A673 (cell line): ENCODE measurements at places on chromosomes 2 and 18.

DNA sequence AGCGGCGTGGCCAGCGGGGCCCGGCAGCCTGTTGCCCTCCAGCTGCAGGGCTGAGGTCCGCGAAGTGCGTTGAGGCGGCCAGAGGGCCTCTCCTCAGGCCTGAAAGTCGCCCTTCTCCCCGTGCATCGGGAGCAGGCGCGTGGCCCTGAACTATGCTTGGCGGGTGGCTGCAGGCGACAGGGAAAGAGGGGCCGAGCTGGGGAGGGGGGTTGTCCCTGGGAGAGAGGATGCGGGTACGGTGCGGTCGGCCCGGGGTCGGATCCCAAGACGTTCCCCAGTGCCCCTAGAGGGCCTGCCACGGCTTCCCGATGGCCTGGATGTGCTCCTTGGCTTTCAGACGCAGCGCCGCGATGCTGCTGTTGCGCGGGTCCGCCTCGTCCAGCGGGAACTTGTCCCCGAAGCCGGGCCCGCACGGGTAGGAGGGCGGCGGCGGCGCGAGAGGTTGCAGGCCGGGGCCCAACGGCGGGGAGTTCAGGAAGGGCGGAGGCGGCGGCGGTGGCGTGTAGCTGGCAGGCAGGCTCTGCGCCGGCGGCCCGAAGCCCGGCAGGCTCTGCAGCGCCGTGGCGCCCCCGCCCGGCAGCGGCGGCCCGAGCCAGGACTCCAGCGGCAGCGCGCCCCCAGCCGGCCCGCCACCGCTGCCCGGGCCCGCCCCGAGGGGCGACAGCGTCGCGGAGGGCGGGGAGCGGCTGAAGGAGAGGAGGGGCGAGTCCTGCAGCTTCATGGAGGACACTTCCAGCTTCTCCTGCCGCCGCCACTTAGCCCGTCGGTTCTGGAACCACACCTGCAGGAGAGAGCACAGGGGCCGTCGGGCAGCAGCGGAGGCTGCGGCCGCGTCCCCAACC, 4.3 kb downstream of the RAX start:
- peak; percentile 83 for DNase-seq

DNA sequence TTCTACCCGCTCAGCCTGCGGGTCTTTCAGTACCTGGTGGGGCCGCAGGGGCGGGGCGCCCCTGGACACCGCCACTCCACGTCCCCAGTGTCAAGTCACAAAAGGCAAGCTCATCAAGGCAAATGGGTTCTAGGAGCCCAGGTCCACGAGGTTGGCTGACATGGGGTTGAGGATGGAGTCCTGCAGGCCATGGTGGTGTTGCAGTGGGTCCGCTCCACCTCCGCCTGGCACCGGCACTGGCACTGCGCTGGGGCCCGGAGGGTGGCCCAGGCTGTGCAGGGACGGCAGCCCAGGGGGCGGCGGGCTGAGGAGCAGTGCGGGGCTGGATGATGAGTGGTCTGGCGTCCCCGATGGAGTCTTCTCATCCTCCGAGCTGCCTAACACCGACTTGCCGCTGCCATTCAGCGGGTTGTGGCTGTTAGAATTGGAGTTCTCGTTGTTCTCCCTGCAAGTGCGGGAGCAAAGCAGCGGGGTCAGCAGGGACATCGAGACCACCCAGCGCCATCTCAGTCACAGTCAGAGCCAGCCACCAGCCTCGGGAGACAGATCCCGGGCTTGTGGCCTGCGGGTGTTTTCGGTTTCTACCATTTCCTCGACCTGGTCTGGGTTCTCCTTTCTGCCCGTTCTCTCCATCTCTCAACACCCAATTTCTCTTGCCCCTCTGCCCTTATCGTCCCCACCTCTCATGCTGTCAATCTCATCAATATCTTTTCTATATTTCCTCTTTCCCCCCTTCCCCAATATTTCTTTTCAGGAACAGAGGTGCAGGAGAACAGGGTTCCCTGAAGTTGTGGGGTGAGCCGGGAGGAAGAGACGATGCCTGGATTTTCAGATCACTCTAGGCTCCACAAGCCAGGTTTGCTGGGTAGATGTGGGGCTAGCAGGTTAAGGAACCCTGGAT, 3.0 kb downstream of the SIX2 start:
- DNase-seq, result no peak

DNA sequence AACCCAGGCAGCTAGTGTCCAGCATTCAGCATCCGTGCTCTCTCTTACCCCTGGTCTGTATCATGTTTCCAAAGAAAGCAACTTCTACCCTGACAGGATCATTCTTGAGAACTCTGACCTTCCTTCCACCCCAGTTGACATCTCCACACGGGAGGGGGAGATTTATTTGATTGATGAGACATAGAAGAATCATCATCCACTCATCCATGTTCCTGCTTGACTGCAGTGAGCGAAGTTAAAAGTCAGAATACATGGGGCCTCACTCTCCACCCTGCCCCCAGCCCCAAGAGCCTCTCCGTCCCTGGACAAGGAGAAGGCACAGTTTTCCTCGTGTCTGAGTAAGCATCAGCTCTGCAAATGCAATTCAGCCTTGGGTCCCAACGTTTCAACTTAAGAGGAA, 356.0 kb upstream of the TNP1 start:
- DNase-seq, result no peak

GRCh38 chr2:236380051-236380612, 115.9 kb upstream of the ASB18 start:
- no peak for DNase-seq

- no peak for DNase-seq
Observed at GRCh38 chr2:131027566-131028528, 65.4 kb downstream of the FAM168B start.

GRCh38 chr2:65511306-65511705, 78.9 kb upstream of the SPRED2 start:
- no peak for DNase-seq

GRCh38 chr2:104858006-104858978, 4.4 kb downstream of the POU3F3 start:
- no peak for DNase-seq

DNA sequence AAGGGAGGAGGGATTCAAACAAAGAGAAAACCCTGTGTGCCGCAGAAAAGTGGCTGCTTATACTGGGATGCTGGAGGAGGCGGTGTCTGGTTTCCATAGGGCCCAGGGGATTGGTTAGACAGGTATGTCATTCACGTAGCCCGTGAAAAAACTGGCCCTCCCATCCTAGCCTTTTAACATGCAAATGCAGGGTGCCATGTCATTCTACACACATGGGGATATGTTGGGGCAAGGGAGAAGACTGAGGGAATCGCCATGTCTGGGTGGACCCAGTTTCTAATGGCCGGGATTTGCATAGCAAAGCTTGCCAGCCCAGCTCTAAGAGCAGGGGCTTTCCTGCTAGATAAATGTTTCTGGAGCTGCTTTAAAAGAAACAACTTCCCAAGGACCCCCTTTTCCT, 8.2 kb upstream of the RNU2-63P start:
- DNase-seq, result no peak

GRCh38 chr2:180191432-180192124, 184.5 kb upstream of the CWC22 start:
- DNase-seq, result no peak

DNA sequence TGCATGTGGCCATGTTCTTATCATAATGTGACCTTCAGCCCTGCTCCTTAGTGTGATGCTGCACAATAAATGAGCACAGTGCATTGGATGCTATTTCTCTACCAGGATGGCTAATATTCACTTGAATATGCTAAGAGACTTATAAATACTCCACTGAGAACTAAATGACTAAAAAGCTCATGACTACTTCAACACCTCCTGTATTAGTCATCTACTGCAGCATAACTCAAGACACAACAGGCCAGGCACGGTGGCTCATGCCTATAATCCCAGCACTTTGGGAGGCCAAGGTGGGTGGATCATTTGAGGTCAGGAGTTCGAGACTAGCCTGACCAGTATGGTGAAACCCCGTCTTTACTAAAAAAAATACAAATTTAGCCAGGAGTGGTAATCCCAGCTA, 213.4 kb downstream of the RND3 start:
- DNase-seq, result no peak

DNA sequence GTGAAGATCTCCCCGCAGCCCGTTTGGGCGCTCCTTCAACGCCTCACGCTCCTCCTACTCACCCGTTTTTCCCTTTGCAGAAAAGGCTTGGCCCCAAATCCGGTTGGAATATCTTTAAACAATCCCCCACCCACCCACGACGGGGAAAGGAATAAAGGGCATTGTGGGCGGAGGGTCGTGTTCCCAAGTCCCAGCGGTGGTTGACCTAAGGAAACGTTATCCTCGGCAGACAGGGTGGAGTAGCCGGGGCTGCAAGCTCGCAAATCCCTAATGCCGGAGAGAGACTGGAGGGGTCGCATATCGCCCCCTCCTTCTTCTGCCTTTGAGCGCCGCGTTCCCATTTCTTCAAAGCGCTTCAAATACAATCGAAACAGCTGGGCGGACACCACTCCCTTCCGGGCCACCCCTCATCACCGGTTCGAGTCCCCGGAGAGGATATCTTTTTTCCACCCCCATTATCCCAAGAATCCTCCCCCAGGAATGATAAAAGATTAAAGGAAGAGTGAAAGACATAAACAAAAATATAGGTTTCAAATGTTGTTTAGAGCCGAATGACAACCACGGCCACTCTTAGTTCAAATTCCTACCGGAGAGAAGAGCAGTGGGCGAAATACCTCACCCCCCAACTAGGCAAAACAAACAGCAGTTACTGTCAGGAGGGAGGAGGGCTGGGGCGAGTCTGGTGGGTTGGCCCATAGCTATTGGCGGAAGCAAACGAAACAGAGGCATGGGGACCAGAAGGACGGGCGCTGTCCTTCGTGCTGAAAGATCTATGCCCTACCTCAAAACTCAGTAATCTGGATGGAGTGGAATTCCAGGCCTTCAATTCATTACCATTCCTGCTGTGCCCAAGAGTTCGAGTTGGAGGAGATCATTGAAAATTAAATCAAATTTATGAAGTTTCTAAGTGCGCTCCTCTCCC, 2.8 kb upstream of the GAD1 start:
- peak; percentile 77 for DNase-seq

DNA sequence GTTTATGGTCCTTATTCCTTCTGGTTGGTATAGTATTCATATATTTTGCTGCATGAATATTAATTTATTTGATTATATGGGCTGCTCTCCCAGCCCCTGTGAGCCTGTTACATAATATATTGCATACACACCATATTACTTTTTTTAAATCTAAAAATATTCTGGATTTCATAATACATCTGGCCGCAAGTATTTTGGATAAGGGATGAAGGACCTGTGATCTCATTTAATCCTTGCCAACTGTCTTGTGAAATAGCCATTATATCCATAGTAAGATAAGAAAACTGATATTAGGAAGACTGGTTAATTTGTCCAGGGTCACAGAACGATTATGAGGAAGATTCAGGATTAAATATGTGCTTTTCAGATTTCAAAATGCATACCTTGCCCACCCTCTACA, 433.6 kb downstream of the LPIN1 start:
- no peak for DNase-seq
